Spinal cord (tissue), 10 donors: ENCODE measurements at places on chromosomes 1 and 21. TPM values are rescaled to one million over a fixed set of nuclear protein-coding genes. Genes with fewer than 3 reads are reported as not detected.

The RGS8 gene
- 6.8 TPM for total RNA-seq

DNA sequence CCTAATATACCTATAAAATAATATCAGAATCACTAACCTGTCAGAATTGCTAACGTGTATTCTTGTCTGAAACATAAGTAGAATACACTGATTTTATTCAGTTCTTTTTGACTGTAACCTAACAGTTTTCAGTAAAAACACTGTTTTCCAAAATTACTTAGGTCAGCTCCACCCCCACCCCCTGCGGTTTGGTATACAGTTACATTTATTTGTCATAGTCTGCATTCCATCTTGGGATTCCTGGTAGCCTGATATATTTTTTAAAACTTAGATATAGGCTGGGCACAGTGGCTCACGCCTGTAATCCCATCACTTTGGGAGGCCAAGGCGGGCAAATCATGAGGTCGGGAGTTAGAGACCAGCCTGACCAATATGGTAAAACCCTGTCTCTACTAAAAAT lies 19.8 kb upstream of the ABCD3 start:
- DNase-seq, result no peak

GRCh38 chr1:107061886-107062285 lies 5.4 kb downstream of the PRMT6 start:
- DNase-seq, result no peak

GRCh38 chr1:230123280-230124185 lies 56.5 kb downstream of the GALNT2 start:
- DNase-seq, result no peak
